ENCODE measurements at places on chromosomes 2 and 18.

GRCh38 chr2:144548532-144549191 is 28.7 kb upstream of the ZEB2 start:
- no peak for DNase-seq

DNA sequence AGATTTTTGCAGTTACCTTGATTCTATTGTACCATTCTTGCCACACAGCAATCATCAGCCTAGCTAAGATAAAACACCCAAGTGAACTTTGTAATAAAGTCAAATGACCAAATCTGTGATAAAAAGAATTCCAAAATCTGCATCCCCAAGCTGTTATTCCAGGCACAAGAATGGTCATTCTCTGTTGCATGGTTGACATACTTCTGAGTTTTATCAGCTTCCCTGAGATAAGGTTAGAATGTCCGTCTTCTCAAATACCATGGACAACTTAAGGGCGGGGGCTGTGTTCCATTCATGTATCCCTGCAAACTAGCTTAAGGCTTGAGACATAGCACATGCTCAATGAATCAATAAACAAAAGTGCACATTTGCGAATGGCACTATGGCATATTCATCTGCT is 8.1 kb upstream of the BMP10 start:
- DNase-seq: no peak

- DNase-seq: no peak
Observed at GRCh38 chr18:44238454-44238853, 442.2 kb upstream of the SETBP1 start.

GRCh38 chr2:217440000-217440399 is 562.8 kb downstream of the TNS1 start:
- DNase-seq: no peak

DNA sequence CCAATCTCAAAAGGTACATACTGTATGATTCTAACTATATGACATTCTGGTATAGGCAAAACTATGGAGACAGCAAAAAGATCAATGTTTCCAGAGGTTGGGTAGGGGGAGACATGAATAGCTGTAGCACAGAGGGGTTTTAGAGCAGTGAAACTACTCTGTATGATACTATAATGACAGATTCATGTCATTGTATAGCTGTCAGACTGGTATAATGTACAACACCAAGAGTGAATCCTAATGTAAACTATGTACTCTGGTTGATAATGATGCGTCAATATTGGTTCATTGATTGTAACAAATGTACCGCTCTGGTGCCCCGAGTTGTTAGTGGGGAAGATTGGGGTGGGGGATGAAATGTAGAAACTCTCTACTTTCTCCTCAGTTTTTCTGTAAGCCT is 172.4 kb upstream of the SPOPL start:
- no peak for DNase-seq

GRCh38 chr2:128366713-128367511 is 48.2 kb upstream of the HS6ST1 start:
- no peak for DNase-seq

GRCh38 chr2:105804266-105804665 is 59.6 kb downstream of the NCK2 start:
- DNase-seq: no peak

DNA sequence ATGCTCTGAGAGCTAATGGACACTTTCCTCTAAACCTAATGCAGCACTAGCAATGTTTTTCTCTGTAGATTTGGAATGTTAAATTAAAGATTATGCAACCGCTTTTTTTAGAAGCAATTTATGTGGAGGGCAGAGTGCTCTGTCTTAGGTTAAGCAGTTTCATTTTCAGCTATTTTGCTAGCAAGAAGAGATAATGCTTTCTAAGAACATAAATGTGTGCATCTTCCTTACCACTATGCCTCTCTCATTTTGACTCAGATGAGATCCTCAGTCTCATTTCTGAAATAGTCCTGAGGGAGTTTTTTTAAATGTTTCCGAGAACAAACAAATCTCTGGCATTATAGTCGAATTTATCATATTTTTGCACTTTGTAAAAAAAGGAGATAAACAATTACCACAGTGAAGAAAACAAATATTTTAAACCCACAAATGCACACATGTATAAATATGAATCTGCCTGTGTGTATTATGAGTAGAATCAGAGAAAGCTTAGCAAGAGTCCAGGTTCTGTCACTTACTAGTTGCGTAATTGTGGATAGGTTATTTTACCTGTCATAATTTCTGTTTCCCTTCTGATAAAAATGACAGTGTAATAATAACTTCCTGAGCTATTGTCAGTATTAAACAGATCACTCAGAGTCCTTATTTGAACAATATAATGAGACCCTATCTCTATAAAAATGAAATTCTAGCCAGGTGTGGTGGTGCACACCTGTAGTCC is 207.7 kb upstream of the CRIM1 start:
- no peak for DNase-seq

- DNase-seq: no peak
Observed at GRCh38 chr2:130851624-130852382, 15.1 kb downstream of the ARHGEF4 start.

DNA sequence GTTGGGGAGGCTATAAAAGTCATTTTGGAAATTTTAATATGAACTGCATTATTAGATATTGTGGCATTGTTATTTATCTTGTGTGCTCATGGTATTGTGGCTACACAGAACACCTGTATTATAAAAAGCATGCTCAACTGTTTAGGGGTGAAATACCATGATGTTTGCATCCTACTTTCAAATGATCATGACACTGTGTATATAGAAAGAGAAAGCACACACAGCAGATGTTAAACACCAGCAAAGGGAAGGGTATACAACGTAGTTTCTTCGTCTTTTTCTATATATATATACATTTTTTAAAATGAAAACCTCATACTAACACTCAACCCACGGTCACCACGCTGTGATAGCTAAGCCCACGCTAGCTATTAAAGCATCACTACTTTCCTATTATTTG is 27.1 kb downstream of the STARD7 start:
- no peak for DNase-seq

- DNase-seq: no peak
Observed at GRCh38 chr2:72040629-72041571, 106.8 kb downstream of the CYP26B1 start.

DNA sequence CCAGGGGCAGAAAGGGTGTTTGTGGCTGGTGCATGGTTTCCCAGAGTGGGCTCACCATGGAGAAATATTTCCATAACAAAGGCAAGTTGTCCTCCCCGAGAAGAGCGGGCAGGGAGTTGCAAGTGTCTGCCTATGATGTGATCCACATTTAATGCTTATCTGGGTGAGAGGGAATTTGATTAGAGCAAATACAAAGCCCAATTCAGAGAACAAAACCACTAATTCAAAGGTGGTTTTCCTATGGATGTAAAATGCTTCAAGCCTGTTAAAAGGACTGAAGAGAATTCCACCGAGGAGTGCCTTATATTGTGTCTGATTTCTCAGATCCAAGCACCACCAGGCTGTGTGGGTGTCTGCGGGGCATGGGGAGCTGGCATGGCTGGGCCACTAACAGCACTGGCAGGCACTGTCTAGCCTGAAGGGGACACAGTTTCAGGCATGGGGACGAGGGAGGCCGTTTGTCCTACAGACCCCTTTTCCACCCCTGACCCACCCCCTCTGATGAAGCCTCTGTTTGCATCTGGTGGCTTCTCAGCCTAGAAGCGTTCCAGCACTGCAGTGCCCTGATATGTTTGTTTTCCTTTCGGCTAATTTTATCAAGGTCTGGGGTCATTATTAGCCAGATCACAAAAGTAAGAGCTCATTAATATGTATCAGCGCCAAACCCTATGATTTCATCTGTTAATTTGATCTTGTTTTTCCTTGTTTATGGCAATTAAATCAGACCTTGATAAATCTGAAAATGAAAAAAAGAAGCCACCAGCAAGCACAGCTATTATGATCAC is 357.3 kb downstream of the HRH4 start:
- DNase-seq: no peak

DNA sequence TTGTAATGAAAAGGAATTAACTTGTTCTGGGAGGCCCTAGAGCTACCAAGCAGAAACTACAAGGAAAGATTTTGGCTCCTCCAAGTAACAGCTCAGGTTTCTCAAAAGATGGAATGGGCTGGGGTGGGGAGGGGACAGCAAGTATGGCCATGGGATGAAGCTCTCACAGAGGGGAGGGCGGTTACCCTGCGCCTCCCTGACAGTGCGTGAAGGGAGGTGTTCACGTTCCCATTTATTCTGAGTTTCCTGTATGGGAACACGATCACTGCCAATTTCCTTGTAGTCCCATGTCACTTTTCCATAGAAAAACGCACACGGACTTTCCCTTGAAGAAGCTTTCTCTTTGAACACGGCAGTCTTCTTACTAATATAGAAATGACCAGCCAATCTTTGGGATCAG is 17.0 kb downstream of the CDC42EP3 start:
- DNase-seq: no peak

DNA sequence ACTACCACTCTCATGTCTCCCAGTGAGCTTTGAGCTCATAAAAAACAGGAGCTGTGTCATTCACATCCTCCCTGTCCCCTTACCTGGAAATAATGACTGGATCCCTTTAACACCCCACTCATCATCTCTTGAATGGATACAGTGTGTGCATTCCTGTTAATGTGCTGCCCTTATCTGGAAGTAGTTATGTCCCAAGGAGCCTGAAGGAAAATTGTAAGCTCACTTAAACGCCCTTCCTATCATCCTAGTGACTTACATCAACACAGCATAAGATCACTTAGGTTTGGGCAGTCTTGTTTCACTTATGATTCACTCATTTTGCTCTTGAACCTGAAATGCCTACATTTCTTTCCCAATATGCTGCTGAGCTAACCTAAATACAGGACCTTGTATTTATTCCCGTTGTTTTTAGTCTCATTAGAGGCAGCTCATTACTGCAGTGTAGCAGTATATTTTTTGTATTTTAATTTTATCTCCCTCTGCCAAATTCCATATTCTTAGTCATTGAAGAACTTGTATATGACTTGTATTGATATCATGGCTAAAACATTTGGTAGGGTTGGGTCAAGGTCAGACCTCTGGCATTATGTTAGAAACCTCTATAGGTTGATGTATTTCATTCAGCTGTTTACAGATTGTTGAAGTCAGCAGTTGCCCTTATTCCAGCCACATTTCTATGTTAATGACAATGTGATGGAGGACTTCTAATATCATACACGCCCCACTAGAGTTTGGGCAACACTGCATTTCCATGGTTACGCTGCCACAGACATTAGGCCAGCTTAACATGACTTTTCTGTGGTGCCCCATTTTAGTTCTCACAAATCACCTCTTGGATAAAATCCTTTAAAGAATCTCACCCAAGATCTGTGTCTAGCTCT is 72.9 kb downstream of the PKP4 start:
- DNase-seq: no peak

DNA sequence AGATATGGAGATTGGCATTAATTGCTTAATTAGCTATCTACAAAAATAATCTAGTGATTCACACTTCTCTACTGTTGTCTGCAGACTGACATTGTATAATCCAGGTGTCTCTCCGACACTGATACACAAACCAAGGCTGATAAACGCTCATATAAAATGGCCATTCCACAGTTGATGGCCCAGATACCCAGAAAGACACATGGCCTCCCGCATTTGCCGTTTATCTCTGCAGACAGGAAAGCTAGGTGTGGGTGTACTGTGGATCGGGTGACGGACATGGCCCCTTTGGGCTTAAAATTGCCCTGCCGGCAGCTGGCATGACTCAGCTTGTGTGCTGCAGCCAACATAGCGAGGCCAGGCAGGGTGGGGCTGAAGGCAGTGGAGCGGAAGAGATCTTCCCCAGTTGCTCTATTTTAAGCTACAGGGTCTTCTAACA is 18.5 kb downstream of the PMAIP1 start:
- no peak for DNase-seq

DNA sequence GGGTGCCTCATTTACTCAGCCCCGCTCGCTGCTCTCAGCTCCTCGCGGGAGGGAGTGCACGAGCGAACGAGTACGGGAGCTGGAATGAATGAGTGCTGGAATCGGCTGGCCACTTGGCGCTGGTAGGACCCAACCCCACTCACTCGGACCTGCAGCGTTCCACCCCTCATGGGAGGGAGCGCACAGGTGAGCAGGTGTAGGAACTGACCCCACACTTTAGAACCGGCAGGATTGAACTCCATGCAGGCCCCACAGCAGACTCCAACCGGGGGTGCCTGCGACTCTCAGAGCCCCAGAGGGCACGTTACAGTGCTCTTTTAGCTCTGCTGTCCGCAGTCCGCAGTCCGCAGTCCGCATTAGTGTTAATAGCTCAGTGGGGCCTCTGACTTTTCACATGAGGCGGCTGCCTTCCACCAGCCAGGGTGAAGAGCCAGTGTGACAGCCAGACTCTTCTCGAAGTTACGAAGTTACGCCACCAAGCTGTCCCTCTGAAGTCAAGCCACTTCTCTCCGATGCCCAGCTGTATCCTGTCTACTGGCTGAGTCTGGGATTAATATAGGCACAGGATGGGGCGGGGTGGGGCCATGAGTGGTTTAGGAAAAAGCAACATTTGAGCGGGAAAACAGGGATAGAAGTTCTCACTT is 102.7 kb upstream of the ARHGAP15 start:
- no peak for DNase-seq

GRCh38 chr18:59954241-59954640 is 54.4 kb downstream of the PMAIP1 start:
- DNase-seq: no peak

DNA sequence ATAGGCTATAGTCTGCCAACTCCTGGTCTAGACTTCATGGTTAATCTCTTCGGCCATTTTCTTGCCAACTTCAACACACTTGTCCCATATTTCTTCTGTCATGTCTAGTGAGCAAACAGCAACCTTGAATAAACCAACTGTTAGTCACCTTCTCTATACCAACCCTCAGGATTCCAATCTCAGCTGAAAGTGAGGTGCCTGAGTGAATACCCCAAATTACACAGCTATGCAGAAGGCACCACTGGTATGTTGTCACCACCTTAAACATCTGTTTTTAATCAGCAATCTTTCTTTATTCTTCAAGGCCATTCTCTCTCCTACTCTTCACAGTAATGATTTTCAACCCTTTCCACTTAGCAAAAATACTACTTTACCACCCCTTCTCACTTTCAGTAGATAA is 39.3 kb downstream of the THOC1 start:
- DNase-seq: no peak

DNA sequence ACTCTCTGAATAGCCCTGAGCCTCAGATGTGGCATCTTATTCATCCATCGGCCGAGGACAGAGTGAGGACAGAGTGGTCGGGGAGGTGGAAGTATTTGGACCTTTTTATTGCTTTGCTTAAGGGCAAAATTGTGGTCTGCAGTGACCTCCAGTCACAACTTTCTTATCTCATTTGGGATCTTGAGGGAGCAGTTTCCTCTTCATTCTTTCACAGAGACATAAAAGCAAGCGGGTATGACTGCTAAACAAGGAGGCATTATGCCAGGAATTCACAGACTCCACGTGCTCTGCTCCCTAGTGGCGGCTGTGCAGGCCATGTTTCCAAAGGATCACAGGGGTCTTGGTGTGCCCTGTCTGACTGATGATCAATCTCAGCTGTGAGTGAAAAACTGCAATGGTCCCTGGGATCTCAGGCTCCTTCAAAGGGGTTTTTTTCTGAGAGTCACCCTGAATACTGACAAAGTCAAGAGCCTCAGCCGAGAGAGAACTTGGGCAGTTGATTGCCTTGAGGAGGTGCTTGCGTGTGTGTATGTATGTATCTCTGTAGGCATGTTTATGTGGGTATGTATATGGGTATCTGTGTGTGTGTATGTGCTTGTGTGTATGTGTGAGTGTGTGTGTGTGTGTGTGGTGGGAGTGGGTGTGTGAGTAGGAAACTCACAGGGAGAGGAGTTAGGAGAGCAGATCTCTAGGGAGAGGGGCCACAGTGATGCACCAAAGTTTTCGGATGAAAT is 47.7 kb downstream of the RAPGEF4 start:
- DNase-seq: no peak

Measured in stimulated activated CD8-positive, alpha-beta memory T cell treated with anti-CD3 and anti-CD28 coated beads, Interleukin-15, amount 100 ng/mL, for 48 hours (primary cell).